Fibroblast of skin of abdomen (primary cell): ENCODE measurements at places on chromosomes 1 and 21.

GRCh38 chr1:117339866-117340700, 27.2 kb upstream of the MAN1A2 start:
- DNase-seq, result peak; percentile 36

- DNase-seq, result peak; percentile 6
These were observed 55.8 kb downstream of the FBXO2 start for GRCh38 chr1:11598461-11598860.

DNA sequence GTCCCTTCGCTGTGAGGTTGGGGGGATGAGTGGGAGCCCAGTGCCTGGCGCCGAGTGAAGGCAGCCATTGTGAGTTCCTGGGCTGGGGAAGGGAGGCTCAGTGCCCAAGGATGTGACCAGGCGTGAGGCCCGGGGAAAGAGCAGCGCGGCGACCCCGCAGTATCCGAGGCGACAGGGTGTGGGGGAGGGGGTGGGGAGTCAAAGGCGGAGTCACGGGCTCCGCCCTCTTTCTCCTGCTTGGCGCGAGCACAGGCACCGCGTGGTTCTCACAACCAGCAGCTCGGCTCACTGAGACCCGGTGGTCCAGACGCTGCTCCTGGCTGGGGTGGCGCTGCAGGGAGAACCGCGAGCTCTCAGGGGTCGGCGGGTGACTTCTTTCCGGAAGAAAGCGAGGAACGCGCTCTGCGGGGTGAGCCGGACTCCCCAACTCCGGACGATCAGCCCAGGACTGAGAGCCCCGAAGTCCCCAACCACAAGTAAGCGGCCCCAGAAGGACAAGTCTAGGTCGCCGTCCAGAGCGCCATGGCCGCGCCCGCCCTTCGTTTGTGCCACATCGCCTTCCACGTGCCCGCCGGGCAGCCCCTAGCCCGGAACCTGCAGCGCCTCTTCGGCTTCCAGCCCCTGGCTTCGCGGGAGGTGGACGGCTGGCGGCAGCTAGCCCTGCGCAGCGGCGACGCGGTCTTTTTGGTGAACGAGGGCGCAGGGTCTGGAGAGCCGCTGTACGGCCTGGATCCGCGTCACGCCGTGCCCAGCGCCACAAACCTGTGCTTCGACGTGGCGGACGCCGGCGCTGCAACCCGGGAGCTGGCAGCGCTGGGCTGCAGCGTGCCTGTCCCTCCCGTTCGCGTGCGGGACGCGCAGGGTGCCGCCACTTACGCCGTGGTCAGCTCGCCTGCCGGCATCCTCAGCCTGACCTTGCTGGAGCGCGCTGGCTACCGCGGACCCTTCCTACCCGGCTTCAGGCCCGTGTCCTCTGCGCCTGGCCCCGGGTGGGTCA, at the start of gene HPDL:
HPDL (plus strand) TSS at position 269 of the 997 bp plus-strand sequence; CDS start at position 523, 254 bp downstream.
- peak; percentile 69 for DNase-seq

DNA sequence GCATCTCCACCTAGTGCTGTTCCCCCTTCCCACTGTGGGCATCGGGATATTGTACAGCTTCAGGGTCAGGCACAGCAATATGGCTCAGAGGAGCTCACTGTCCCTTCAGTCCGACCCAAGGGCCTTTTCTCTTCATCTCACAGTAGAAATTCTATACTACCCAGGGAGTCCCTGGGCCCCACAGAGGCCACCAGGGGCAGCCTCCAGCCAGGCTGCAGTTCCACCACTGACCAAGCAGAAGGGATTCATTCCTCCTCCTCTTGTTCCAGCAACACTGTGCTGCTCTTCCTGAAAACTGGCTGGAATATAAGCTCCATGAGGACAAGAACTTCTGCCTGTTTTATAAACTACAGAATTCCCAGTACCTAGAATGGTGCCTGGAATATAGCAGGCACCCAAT, 70.5 kb downstream of the CD34 start:
- no peak for DNase-seq

DNA sequence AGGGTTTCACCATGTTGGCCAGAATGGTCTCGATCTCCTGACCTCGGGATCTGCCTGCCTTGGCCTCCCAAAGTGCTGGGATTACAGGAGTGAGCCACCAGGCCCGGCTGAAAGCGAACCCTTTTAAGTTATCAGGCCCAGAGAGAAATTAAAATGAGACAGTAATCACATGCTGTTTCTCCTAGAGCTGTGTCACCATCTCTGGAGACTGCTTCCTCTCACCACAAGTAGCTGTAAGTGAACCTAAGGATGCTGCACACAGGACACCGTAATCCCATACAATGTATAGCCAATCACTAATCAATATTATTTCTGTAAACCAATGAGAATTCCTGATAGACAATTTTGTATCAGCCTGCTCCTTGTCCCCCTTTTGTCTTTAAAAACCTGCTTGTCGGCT, 5.7 kb upstream of the CSTB start:
- DNase-seq, result no peak

DNA sequence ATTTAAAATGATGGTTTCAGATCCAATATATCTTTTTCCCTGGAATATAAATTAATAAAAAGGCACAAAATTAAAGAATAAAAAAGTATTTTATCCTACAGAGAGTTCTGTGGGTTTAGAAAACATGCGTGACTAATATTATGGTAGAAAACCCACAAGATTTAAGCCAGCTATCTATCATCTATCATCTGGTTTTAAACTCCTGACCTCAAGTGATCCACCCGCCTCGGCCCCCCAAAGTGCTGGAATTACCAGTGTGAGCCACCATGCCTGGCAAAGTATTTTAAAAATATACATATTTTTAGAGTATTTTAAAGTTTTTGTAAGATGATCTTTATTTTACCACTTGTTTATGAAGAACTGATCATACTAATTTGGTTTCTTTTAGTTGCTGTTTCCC, 79.5 kb downstream of the NRIP1 start:
- DNase-seq, result peak; percentile 81

DNA sequence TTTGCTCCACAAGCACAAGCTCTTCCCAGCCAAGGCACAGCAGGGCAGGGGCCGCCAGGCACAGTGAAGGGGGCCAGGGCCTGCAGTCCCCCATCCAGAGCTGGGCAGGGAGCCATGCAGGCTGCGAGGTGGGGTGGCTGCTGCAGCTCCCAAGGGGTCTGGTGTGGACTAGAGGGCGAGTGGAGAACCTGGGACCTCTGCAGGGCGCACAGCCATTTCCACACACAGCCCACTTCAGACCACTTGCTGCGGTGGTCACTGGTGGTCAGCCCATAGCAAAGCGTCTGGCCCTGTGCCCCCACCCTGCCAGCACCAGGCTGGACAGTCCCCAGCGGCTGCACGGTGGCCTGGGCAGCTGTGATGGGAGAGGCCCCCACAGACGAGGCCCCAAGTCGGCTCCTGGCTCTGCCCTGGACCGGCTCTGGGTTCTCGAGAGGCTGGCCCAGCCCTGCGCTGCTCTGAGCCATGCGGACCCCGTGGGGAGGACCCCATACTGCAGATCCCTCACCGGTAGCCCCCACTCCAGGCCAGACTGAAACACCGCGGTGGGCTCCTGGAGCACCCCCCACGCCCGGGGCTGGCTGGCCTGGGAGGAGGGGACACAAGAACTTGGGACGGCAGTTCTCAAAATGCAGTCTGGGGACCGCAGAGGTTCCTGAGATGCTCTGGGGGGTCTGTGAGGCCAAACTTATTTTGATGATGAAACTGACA, 47.1 kb upstream of the COL6A2 start:
- no peak for DNase-seq

- DNase-seq, result no peak
These were observed 17.3 kb upstream of the GALNT2 start for GRCh38 chr1:230049731-230050130.

- DNase-seq, result no peak
These were observed 1.1 kb upstream of the KPNA6 start for GRCh38 chr1:32106663-32107275.

DNA sequence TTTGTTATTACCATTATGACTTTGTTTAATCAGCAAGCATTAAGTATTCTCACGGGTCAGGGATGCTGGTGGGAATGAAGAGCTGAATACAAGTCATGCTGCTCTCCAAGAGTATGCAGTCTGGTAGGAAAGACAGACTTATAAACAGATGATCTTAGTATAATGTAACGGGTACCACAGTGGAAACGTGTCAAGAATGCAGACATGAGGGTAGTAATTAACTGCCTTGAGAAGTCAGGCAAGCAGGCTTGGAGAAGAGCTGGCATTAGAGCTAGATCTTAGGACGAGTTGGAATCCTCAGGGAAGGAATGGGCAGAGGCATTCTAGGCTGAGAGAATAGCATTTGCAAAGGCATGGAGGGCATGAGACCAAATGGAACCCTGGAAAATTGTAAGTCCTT, 19.7 kb downstream of the FAM76A start:
- no peak for DNase-seq

DNA sequence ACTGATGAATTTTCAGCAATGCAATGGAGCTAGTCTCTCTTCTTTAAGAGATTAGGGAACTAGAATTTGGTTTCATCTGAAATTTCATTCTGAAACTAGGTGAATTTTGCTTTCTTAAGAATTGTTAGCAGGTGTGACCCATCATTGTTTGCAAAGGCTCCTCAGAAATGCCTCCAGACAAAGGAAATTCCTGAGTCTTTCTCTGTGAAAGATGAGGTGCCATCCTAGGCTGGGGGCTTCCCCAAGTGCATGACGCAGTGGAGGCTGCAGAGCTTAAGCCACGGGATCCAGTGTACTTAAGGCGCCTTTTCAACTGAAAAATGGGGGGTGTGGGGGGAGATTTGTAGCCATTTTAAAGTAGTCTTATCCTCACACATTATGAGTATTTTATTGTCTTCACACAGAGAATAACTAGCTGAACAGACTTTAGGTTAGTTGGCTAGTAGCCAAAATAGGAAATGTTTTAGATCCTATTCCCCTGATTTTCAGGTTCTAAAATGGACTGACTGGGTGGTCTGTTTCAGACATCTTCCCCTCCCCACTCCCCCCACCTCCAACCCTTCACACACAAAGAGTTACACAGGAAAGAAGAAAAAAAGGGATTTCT, 202.0 kb downstream of the NFIA start:
- no peak for DNase-seq

DNA sequence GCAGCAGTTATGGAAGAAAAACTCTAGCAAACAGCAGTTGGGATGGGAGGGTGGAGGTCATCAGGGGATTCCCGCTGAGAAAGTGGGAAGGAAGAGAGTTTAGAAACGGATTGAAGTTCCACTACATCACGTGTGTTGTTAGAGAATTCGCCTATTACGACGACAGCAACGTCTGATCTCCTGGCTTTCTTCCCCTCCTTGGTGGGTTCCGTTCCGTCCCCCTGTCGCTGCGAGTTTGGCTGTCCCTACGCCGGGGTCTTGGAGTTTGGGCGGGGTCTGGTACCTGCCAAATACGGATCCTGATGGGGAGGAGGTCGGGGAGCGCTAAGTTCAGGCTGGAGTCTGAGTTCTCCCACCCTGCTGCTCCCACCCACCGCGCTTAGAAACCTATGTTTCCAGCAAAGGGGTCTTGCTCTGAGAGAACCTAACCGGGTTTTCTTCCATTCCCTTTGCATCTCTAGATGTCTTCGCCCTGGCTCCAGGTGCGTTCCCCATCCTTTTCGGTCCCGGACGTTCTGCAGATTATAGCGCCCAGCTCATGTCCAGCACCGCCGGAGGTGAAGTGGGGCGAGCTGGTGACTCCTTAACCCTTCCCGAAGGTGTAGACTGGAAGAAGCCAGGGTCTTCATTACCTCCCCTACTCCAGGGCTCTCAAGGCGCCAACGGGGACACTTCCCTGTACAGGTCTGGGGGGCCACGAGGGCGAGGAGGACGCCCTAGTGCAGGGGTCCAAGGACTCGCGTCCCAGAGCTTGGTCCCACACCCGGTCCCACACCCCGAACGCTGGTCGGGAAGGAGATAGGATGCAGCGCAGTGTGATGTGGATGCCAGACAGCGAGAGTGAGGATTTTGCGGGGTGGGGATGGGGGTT, 641 bp upstream of the KCNK2 start:
- peak; percentile 44 for DNase-seq

GRCh38 chr1:18344755-18345154, 136.0 kb upstream of the KLHDC7A start:
- no peak for DNase-seq

- DNase-seq, result peak; percentile 13
These were observed 4.6 kb downstream of the SLC37A1 start for GRCh38 chr21:42518215-42518614.

- DNase-seq, result no peak
These were observed 59.2 kb upstream of the TARBP1 start for GRCh38 chr1:234538062-234538731.

GRCh38 chr1:179881642-179882252, 338 bp upstream of the TOR1AIP1 start:
- peak; percentile 93 for DNase-seq

- no peak for DNase-seq
These were observed 497.1 kb downstream of the AJAP1 start for GRCh38 chr1:5151511-5151910.

- no peak for DNase-seq
These were observed 31.0 kb downstream of the TTC39A start for GRCh38 chr1:51299185-51299885.

DNA sequence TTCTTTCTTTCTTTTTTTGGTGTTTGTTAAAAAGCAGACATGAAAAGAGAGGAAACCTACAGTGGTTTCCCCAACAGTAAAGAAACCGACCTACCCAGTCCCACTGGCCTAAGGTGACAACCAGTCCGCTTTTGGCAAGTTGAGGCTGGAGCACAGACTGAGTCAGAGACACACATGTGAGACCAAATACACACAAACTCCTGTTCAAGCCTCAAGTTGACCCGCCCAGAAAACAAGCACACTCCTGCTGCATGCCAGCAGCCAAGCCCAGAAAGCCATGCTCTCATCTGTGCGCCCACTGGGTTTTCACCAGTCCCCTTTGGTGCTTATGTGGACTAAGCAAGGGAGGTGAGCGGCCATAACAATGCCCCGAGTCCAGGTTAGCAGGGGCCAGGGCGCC, 64.6 kb upstream of the GPR153 start:
- no peak for DNase-seq

- DNase-seq, result peak; percentile 47
These were observed at the start of gene MARK1 for GRCh38 chr1:220527908-220528678. Gene MARK1 (plus strand): TSS chr1:220528136. CDS start chr1:220528823, 687 bp downstream.

DNA sequence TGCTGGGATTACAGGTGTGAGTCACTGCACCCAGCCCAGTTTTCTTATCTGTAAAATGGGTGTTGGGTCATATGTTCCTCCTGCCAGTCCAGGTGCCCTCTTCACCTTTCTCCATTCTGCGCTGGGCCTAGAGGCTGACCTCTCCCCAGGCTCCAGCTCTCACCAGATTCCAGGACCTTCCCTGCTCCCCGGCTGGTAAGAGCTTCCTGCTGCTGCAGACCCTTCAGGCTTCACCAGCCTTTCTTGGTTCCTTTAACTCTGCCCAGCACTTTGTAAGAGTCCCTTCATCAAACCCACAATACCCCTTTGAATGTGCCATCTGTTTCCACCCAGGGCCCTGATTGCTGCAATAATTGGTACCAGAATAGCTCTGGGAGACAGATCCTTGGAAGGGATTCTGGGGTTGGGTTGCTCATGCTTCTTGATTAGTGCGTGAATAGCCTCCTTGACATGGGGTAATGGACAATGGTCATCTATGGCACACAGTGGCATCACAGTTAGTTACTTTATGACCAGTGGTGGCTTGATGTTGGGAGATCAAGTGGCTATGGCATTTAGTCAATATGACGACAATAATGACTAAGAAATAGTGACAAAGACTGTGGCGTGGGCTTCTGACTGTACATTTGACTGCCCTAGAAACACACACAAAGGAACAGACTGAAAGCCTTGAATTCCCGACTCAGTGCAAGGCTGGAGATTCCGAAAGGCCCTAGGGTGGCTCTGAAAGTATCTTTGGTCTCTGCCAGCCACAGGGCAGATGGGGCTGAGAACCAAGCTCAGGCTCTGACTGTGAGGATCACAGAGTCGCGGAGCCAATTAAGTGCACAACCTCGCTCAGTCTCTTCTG, 67.3 kb downstream of the SLC9A1 start:
- DNase-seq, result no peak

GRCh38 chr1:8097077-8097799, 71.1 kb upstream of the ERRFI1 start:
- peak; percentile 95 for DNase-seq

- no peak for DNase-seq
These were observed 14.3 kb downstream of the PROX1 start for GRCh38 chr1:214002060-214002459.
